ENCODE measurements at places on chromosomes 3 and 15.

DNA sequence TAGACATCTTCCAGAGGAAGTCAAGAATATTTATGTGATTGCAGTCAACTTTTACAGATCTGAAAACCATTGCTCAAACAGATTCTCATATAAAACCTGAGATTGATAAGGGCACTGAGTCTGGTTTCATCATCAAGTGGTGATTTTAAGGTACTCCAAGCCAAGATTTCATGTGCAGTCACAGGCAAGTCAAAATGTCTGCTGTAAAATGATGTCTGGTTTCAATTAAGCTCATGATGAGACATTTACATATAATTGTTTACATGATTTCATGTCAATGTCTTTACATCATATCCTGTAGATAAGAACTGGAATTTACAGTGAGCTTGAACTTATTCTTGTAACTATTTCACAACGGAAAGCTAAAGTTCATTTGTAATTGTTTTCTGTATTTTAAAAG, 1215.5 kb downstream of the ROBO2 start:
- peak; percentile 68 for DNase-seq

DNA sequence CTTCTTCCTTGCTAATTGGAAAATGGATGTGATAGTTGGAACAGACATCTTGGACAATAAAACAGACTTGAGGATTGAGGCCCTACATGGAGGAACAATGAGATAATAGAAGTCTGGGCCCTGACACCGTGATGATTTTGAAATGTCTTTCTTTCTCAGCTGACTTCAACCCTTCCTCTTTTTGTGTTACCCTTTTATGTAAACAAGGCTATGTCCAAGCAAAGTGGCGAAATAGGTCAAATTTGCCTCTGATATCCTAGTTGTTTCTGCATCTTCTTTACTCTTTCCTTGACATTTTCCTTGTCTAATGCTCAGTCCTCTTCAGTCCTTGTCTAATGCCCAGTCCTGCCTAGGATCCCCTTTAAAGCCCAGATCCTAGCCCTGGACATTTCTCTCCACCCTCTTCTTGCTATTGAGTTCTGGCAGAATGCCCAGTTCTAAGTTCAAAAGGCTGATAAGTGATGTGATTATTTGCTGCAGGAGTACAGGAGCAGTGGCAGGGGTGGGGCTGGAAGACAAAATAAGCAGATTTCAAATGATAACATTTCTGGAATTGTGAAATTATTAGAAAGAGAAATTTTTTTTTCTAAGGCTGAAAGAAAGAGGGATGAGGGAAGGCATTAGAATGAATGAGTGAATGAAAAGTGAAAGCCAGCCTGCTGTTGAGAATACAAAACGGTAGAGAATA, 6.5 kb upstream of the VPS8 start:
- no peak for DNase-seq

DNA sequence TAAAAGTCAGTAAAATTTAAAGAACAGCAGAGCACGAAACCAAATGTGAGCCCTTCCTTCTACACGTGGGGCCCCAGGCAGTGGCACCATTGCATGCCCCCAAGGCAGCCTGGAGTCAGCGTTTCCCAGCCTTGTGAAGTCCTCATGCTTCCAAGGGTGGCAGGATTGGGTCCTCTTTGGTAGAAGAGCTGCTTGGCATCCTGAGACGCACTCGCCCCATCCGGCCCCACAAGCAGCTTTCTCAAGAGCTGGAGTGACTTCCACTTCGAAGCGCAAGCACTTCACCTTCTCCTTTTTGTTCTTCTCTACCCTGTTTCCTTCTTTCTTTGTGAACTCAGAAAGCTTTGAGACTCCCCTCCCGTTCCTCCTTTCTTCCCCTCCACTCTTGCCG, 34.7 kb downstream of the ZNF710 start:
- DNase-seq = no peak

DNA sequence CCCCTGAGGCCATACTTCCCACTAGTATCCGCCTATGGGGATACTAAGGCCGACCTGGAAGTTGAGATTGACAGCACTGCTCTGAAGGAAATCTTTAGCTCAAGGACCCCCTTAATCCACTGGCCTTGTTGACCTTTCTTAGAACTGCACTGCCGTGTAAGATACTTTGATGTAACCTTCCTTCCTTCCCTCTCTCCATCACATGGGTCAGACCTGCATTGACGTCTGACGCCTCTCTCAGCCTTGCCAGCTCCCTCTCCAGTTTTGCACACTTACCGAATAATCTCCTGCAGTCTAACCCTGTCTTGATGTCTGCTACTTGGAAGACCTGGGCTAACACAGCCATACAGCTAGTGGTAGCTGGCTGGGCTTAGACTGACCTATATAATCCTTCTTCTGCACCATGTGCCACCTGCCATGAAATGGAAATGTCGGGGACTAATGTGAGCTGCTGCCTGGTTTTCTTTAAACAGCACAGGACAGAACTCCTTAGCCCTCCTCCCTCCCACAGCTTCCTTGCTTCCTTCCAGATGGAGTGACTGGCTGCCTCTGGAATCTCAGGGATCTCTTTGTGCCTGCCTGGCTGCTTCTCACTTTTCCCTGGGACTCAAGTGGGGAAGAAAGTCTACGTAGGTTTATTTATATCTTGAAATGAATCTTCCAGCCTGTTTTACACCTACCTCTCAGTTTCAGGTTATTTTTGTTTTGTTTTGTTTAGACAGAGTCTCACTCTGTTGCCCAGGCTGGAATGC, 39.2 kb upstream of the HERC1 start:
- no peak for DNase-seq

GRCh38 chr3:35523838-35524237, 115.5 kb upstream of the ARPP21 start:
- no peak for DNase-seq

DNA sequence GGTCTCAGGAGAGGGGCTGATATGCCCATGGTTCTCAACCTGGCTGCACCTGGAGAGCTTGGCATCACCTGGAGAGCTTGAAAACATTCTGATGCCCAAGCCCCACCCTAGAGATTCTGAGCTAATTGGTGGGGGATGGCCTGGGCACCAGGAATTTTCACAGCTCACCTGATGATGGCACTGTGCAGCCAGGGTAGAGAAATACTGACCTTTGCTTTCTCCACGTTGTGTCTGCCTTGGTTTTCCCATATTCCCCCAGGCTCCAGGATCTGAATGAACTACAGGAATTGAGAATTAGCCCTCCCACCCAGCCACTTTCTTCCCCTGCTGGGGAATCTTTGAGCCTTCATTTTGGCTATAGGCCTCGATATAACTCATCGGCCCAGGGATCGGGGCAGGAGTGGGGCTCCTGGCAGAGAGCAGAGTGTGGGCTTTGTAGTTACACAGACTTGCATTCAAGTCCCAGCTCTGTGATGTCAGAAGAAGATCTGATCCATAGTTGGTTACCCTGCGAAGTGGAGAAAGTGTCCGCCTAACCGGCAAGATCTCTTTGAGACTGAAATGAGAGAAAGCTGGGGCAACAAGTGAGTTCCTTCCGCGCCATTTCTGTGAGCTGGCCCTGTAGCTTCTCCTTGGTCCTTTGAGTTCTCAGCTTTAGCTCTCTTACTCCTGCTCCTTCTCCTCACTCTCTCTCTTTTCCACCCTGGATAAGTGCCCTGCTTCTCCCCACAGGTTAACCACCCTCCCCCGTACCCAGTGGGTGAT, 33.1 kb upstream of the UBE2Q2 start:
- DNase-seq = no peak

- DNase-seq = no peak
Observed at GRCh38 chr3:43620831-43621655, 768 bp downstream of the ANO10 start.

GRCh38 chr15:83153288-83153687, 45.8 kb downstream of the TM6SF1 start:
- DNase-seq = no peak

GRCh38 chr3:32184187-32184730, 54.2 kb upstream of the CMTM8 start:
- DNase-seq = no peak

GRCh38 chr15:34700891-34701427, 53.8 kb downstream of the GJD2 start:
- no peak for DNase-seq

DNA sequence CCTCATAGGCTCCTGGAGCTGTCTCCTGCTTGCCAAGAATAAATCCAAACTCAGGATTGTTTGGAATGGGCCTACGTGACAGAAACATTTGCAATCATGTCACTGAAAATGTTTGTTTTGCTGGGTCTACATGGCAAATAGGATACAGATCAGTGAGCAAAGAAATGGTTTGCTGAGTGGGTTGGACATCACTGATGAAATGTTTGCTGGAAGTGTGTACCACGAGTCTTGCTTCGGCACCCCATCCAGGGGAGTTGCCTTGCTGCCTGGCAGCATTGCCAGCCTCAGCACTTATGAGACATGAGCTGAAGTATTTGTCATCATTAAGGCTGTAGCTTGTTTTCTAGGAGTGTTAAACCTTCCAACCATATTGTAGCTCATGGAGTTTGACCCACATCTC, 213.3 kb upstream of the CFAP20DC start:
- DNase-seq = no peak

GRCh38 chr15:89660556-89660955, 5.3 kb upstream of the KIF7 start:
- DNase-seq = no peak

GRCh38 chr3:67500709-67501108, 153.7 kb downstream of the SUCLG2 start:
- no peak for DNase-seq

DNA sequence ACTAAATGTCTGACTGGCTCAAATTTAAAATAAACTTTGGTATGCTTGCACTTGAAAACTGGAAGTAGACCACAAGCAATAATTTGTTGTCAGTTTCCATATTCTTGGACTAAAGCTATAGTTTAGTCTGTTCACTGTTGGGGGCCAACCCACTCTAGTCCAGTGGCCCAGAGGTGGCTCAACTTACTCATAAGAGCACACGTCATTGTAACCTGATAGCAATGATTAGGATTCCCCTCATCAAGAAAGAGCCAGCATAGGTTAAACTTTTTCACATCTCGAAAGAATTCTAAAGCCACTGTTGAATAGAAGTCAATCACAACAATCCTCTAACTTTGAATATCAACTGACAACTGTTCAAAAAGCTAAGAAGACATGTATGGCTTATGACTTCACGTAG, 147.0 kb downstream of the MEIS2 start:
- DNase-seq = no peak

GRCh38 chr3:16477521-16477920, 36.0 kb downstream of the RFTN1 start:
- DNase-seq = no peak

- no peak for DNase-seq
Observed at GRCh38 chr15:60217161-60217560, 180.6 kb downstream of the ANXA2 start.

- DNase-seq = no peak
Observed at GRCh38 chr3:28940994-28941393, 339.9 kb upstream of the RBMS3 start.

DNA sequence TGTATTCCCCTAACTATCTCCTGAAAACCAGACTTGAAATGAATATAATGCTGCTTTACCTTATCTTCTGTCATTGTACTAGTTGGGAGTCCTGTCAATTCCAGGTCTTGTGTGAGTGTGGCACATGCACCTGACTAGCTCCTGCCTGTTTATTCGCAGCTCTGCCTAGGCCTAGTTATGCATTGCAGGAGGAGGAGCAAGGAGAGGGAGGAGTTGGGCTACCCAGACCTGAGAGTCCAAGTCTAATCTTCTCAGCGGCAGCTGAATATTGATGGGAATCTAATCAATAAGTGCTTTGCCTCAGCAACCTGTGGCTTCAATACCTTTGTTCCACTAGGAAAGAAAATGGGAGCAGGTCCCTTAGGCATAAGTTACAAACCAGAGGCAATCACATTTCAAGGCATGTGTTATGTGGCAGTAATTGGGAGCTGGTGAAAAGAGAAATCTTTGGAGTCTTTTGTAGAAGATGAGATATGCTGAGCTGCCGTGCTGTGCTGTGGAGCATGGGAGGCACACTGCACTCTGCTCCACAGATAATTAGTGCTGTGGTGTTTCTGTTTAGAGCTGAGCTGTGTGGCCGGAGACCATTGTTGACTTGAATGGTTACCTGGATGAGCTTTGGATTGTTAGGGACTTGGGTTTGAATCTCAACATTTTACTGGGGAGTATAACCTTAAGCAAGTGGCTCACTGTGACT, at the start of gene SLC2A2:
Gene SLC2A2, minus strand, starts transcription at position 124 of the 697 bp plus-strand sequence. Its CDS starts 50 bp downstream, at position 74.
- DNase-seq = no peak

GRCh38 chr15:80991421-80991820, 1.8 kb upstream of the MESD start:
- DNase-seq = no peak

DNA sequence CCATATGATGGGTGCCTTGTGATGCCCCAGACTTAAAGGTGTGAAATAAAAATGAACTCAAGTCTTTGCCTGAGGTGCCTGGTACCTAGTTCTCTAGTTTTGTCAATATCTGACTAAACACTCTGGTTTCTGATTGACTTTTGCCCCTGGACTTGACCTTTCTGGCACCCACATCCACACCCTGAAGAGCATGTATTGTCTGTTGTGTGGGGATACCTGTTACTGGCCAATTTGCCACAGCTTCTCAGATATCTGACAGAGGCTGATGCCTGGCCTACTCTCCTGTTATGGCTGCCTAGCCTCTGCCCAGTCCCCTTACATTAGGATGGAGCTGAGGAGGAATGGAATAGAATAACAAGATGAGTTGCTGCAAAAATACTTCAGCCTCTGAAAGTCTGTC, 3.6 kb downstream of the ZBTB38 start:
- no peak for DNase-seq

- DNase-seq = no peak
Observed at GRCh38 chr3:52715714-52716305, 9.9 kb downstream of the SPCS1 start.

DNA sequence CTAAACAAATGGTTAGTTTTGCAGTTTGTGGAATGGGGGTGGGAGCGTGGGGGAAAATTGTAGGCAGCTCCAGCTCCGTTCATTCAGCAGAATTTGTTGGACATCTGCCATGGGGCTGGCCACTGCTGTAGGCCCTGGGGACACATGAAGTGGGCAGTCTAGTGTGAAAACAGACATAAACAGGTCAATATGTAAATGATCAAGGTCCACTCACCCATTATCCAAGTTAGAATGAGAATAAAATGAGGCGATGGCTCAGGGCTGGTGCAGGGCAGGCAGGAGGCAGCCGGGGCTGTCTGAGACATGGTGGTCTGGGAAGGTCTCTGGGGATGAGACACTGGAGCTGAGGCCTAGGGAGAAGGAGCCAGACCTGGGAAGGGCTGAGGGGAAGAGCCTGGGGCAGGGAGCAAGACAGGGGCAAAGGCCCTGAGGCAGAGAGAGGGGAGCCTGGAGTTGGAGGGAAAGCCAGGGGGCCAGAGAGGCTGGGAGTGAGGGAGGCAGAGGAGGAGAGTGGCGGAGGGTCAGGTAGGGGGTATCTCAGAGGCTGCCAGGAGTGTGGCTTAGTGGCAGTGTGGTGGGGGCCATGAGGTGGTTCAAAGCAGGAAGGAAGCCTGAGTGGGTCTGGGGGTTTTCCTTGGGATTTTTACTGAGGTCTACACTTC, 6.2 kb upstream of the SLC6A6 start:
- no peak for DNase-seq

DNA sequence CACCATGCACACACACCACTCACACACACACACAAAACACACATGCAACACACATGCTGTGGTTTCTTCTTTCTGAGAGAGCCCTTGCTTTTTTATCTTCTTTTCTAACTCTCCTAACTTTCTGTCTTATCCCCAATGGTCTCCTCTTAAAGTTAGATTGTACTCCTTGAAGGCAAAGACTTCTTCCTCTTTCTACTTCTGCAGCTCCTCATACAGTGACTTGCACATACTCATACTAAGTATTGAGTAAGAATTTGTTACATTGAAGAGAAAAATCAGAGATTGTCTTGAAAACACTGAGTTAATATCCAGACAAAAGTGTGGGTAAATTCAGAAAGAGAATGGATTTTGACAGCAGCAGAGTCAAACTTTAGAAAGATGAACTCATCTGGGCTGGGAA, 64.4 kb downstream of the GTPBP8 start:
- no peak for DNase-seq

GRCh38 chr3:48425281-48425812, 4.5 kb downstream of the PLXNB1 start:
- no peak for DNase-seq

All from AG04449 (cell line).